ENCODE measurements at places on chromosomes 3 and 15. TPM values are rescaled to one million over a fixed set of nuclear protein-coding genes. Genes with fewer than 3 reads are reported as not detected.

GRCh38 chr3:33557279-33557678 is 117.1 kb upstream of the UBP1 start:
- no peak for DNase-seq
- peaks cover 27% of the 10 kb centered on the region for H3K36me3 ChIP-seq
- no peaks in the 10 kb centered on the region for H3K27me3 ChIP-seq
- H3K4me3 ChIP-seq, result no peak overlapping the region

DNA sequence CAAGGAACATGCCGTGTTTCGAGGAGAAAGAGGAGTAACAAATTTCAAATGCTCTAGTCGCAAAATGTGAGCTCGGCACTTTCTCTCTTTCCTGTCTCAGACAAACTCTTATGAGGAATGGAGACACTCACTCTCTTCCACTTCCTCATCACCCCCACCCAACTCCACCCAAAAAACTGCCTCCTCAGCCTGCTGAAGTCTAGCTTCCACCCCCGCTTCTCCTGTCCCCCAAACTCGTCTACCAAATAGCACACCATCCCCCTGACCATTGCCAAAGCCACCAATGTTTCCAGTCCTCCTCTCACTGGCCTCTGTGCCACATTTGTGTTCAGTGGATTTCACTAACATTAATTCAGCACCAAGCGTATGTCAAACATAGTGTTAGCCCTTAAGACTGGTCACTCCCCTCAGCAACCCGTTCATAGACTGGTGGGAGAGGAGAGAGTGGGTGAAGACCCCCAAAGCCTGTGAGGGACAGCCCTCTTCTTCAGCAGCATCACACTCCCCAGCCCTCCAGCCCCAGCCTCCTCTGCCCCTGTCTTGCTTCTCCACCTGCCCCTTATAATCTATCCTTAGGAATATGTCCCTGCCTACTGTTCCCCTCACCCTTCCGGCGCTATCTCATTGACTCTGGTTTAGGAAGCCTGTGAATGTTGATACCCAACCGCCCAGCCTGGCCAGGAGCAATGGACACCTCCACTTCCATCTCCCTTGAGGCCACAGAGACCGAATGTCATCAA is 77.3 kb downstream of the FAM174B start:
- H3K27me3 ChIP-seq, result peaks cover 11% of the 10 kb centered on the region
- peak; percentile 16 for DNase-seq
- no peak overlapping the region for H3K27ac ChIP-seq
- H3K4me3 ChIP-seq, result no peak overlapping the region
- no peaks in the 10 kb centered on the region for H3K36me3 ChIP-seq

DNA sequence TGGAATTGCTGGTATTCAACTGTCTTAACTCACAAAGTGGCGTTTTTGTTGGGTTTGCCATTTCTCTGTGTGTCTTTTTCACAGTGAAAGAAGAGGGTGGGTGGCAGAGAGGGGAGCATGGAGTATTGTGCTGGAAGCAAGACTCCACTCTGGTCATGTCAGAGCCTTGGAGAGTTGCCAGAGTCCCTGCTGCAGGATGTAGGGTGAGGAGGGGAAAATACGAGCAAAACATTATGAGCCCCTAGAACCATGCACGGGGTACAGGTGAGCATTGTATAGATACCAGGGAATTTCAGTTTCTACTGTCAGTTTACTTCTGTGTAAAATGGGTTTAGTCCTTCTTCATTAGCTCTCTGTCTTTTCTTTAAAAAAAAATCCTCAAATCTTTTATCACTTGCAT is 249.9 kb downstream of the CACNA2D3 start:
- H3K36me3 ChIP-seq, result no peaks in the 10 kb centered on the region
- H3K27ac ChIP-seq, result no peak overlapping the region
- no peaks in the 10 kb centered on the region for H3K4me1 ChIP-seq
- no peaks in the 10 kb centered on the region for H3K27me3 ChIP-seq
- H3K4me3 ChIP-seq, result no peak overlapping the region

- no peaks in the 10 kb centered on the region for H3K4me1 ChIP-seq
- no peak overlapping the region for H3K4me3 ChIP-seq
- no peak overlapping the region for H3K27ac ChIP-seq
- DNase-seq, result no peak
Measured at GRCh38 chr3:49883998-49884397, 14.3 kb upstream of the CAMKV start.

DNA sequence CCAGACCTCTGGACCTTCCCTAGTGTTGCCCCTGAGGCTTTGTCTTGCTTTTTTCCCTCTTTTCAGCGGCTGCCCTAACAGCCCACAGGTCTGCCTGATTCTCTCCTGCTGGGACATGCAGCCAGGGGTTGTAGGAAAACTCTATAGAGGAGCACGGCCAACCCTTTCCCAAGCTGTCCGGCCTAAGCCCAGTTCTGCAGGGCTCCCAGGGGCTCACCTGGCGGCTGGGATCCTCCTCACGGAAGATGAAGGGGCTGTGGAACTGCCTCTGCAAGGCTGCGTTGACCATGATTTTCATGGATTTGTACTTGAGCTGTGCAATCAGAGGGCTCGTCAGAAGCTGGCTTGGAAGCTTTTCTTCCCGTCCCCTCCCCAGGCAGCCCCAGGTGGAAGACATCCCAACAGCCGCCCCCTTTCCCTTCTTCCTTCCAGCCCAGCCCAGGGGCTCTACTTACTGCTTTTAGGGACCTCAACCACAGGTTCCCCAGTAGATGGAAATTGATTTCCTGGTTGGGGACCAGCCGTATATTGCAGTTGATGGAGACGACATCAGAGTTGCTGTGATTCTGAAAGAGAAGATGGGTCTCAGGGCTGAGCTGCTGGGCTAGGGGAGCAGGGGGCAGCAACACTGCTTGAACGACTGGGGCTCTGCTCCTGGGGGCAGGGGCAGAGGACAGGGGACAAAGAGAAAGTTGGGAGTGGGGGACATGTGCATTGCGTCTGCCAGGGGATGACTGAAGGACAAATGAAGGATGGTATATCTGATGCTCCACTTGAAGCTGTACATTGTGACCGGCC is 29.8 kb downstream of the FEM1B start:
- H3K4me3 ChIP-seq, result no peak overlapping the region
- H3K27ac ChIP-seq, result no peak overlapping the region
- H3K27me3 ChIP-seq, result peaks cover 6% of the 10 kb centered on the region
- H3K4me1 ChIP-seq, result peaks cover 9% of the 10 kb centered on the region
- DNase-seq, result peak; percentile 25

- no peak for DNase-seq
- no peaks in the 10 kb centered on the region for H3K27me3 ChIP-seq
- no peaks in the 10 kb centered on the region for H3K4me1 ChIP-seq
- H3K4me3 ChIP-seq, result no peak overlapping the region
- no peak overlapping the region for H3K27ac ChIP-seq
- H3K36me3 ChIP-seq, result no peaks in the 10 kb centered on the region
Measured at GRCh38 chr15:42804739-42805138, 67.8 kb upstream of the CDAN1 start.

- no peak for DNase-seq
- H3K4me1 ChIP-seq, result peaks cover 6% of the 10 kb centered on the region
- no peak overlapping the region for H3K4me3 ChIP-seq
- peaks cover 11% of the 10 kb centered on the region for H3K27me3 ChIP-seq
Measured at GRCh38 chr3:39637807-39638206, 170.3 kb downstream of the MOBP start.

GRCh38 chr3:34176723-34177122 is 378.3 kb downstream of the PDCD6IP start:
- H3K4me3 ChIP-seq, result no peak overlapping the region
- H3K27ac ChIP-seq, result no peak overlapping the region
- no peaks in the 10 kb centered on the region for H3K27me3 ChIP-seq
- no peaks in the 10 kb centered on the region for H3K36me3 ChIP-seq

- no peak overlapping the region for H3K27ac ChIP-seq
- no peak for DNase-seq
- peaks cover 11% of the 10 kb centered on the region for H3K4me1 ChIP-seq
- no peak overlapping the region for H3K4me3 ChIP-seq
Measured at GRCh38 chr3:195746751-195747150, 26.0 kb downstream of the MUC20 start.

DNA sequence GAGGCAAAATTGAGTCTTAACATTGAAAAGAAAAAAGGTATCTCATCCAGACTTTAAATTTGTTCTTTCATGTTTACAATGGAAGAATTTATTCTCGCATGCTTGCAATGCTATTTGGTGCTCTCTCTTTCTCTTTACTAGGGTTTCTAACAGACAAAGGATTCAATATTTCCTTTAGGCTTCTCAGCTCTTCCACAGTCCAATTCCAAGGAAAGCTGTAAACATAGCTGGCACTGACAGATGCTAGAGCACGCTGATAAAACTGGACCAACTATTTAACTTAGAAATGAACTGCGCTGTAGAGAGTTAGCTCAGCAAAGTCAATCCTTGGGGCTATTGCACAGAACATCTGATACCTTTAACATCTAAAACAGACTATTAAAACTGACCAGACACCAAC is 81.3 kb downstream of the PDZRN3 start:
- no peak overlapping the region for H3K27ac ChIP-seq
- no peak for DNase-seq
- H3K4me1 ChIP-seq, result no peaks in the 10 kb centered on the region
- no peak overlapping the region for H3K4me3 ChIP-seq
- H3K36me3 ChIP-seq, result no peaks in the 10 kb centered on the region

Gene AHSG
- total RNA-seq, result not detected

- DNase-seq, result no peak
- H3K27ac ChIP-seq, result no peak overlapping the region
- no peaks in the 10 kb centered on the region for H3K36me3 ChIP-seq
- no peak overlapping the region for H3K4me3 ChIP-seq
- no peaks in the 10 kb centered on the region for H3K27me3 ChIP-seq
- no peaks in the 10 kb centered on the region for H3K4me1 ChIP-seq
Measured at GRCh38 chr3:129493206-129493605, 35.2 kb upstream of the RHO start.

Gene CSPG4
- total RNA-seq, result 0.07 TPM

GRCh38 chr3:23219552-23219951 is 16.4 kb downstream of the UBE2E2 start:
- no peak for DNase-seq
- no peak overlapping the region for H3K27ac ChIP-seq
- H3K4me1 ChIP-seq, result no peaks in the 10 kb centered on the region
- no peaks in the 10 kb centered on the region for H3K36me3 ChIP-seq
- H3K27me3 ChIP-seq, result no peaks in the 10 kb centered on the region

Gene MCCC1
- 44.7 TPM for total RNA-seq

- H3K36me3 ChIP-seq, result no peaks in the 10 kb centered on the region
- no peak overlapping the region for H3K4me3 ChIP-seq
- H3K27me3 ChIP-seq, result peaks cover 10% of the 10 kb centered on the region
Measured at GRCh38 chr15:99211926-99212325, 37.5 kb downstream of the TTC23 start.

DNA sequence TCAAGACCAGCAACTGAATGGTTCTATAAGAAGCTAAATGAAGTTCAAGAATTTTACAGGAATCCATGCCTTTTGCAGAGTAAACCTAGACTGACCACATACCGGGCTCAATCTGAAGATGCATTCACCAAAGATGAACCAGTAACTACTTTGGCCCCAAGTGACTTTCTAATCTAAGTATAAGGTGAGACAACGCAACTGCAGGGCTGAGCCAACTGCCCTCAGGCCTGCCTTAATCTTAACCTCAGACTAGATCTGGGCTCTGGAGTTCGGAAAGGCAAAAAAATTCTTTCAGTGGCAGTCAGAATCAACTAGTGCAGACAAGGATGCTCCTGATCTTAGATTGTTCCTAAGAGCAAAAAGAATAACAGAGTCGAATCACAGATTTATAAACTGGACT is 48.3 kb downstream of the EXD1 start:
- H3K27ac ChIP-seq, result no peak overlapping the region
- H3K4me1 ChIP-seq, result peaks cover 1% of the 10 kb centered on the region
- H3K27me3 ChIP-seq, result peaks cover 13% of the 10 kb centered on the region
- no peak overlapping the region for H3K4me3 ChIP-seq
- H3K36me3 ChIP-seq, result no peaks in the 10 kb centered on the region

Gene SLC6A20
- not detected for total RNA-seq

Gene CPN2
- not detected for total RNA-seq

DNA sequence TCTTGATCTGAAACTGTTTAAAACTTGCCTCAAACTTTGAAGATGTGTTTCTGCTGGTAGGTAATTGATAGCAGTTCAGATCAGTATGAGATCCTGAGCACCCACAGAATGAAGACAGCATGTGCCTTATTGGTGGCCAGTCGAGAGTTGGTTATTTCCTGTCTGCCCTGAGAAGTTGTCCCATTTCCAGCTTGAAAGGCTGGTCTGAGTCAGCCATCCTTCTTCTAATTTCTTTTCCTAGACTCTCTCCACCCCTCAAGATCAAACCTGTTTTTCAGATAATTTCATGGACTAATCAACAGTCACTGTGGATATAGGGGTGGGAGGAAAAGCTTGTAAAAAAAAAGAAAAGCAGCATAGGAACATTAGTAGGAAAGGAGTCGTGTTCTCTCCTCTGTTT is 464.4 kb downstream of the FOXP1 start:
- no peak overlapping the region for H3K4me3 ChIP-seq
- H3K27ac ChIP-seq, result no peak overlapping the region
- no peaks in the 10 kb centered on the region for H3K27me3 ChIP-seq
- peaks cover 49% of the 10 kb centered on the region for H3K4me1 ChIP-seq
- DNase-seq, result no peak

DNA sequence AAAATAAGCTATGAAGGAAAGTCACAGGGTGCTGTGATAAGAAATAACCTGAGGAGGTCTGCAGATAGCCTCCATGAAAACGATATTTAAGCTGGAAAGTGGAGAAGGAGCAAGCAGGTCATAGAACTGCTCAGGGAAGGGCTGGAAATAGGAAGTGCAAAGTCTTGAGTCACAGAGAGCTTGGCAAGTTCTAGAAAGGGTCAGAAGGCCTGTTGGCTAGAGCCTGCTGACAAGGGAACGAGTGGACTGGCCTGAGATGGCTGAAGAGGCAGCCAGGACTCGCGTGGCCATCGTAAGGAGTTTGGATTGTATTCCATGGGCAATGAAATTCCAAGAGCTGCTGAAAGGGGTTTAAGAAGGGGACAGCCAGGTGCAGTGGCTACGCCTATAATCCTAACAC is 64.7 kb upstream of the IL12A start:
- no peak overlapping the region for H3K27ac ChIP-seq
- no peaks in the 10 kb centered on the region for H3K36me3 ChIP-seq
- peaks cover 2% of the 10 kb centered on the region for H3K4me1 ChIP-seq
- peaks cover 10% of the 10 kb centered on the region for H3K27me3 ChIP-seq
- no peak overlapping the region for H3K4me3 ChIP-seq

DNA sequence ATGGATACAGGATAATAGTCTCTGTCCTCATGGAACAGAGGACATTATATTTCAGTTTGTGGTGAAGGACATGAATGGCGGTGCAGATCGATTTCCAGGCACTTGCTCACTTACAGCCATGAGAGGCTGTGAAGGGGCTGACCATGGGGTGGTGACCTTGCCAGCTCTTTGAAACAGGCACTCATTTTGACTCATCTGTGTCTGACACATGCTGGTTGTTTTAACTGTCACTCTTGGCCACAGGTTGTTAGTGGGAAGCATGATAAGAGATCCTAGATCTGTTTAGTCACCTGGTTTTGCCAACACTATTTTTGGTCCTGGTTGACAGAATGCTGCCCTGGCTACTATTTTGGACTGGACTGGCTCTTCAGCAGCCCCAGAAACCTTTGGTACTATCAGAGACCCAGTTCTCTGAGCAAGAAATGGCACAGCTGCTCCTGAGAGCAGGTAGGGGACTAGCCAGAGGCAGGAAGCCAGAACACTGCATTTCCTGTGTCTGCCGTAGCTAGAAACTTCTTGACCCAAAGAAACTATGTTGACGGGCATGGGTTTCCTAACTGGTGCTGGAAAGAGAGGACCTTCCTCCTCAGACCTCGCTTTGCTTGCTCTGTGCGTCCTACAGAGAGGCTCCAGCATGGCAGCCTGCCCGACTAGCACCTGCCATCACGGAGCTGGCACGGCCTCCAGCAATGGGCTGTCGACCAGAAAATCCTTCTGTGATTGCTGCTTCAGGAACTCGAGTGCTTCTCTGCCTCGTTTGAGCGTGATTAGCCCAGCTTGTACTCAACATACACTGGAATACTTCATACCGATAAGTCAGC is 6.3 kb downstream of the PXYLP1 start:
- peak overlapping the region; percentile 69 for H3K27ac ChIP-seq
- peak; percentile 65 for DNase-seq
- H3K4me3 ChIP-seq, result peak overlapping the region; percentile 18
- peaks cover 38% of the 10 kb centered on the region for H3K36me3 ChIP-seq
- peaks cover 82% of the 10 kb centered on the region for H3K4me1 ChIP-seq

Measured in activated CD8-positive, alpha-beta memory T cell treated with anti-CD3 and anti-CD28 coated beads, Interleukin-2, amount 10 ng/mL, durations not matched to agents 7 days and 5 days (primary cell).